ENCODE measurements at places on chromosomes 4 and X. TPM values are rescaled to one million over a fixed set of nuclear protein-coding genes. Genes with fewer than 3 reads are reported as not detected.

- no peak for DNase-seq
Measured at GRCh38 chrX:28552882-28553829, 34.1 kb upstream of the IL1RAPL1 start.

Gene MAGEC1
- not detected for total RNA-seq

- no peak for DNase-seq
Measured at GRCh38 chr4:106409901-106410889, 41.6 kb upstream of the GIMD1 start.

DNA sequence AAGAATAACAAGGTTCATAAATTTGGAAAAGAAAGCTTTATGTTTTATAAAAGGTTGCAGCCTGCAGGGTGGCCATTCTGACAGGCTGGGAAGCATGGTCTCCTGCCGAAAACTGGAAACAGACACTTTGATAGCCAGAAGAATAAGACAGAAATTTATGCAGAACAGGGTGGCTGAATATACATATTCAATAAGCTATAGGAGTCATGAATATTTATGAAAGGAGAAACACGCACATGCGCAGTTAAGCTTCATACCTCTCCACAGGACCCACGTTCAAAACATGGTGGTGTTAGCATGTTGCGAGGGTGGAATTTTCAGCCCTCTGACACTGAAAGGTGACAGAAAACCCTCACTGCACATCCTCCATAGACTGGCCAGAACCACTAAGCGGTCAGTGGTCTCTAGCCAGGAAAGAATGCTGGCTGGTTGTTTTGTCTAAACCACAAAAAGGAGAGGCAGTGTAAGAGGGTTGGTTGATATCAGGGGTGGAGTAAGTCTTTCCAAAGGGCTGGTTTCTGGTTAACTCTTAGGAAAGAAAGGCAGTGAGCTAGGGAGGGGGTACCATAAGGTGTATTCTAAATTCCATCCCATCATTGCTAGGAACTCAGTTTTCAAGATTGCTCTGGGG is 58.2 kb downstream of the ANXA10 start:
- no peak for DNase-seq

DNA sequence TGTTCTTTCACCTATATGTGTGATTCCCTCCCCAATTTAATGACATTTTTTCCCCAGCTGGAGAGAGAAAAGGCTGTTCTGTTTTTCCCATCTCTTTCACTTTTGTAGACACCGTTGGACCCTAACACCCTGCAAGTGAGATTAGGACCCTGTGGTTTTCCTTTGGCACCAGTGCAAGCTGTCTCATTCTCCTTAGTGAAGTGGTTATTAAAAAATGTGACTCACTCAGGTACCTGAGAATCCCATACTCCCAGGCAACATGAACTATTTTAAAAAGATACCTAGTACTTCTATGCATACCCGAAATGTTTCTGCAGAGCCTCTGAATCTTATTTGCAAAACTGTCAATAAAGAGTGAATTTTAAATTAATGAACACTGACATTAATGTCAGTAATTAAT is 175.7 kb upstream of the TBC1D9 start:
- no peak for DNase-seq

DNA sequence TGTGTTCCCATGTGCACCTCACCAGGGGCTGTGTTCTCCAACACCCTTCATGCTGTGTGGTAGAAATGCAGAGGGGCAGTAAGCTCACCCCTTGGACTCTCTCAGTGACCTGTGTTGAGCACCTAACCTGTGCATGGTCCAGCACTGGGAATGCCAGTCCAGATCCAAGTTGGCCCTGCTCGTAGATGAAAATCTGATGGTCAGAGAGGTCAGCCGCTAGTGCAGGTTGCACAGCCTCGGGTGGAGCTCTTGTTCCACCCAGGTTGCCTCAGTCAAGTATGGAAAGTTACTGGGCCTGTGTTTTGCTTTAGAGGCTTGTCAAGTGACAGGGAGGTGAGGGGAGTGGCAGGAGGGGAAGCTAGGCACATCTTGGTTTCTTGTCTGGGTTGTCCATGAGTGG is 51.3 kb downstream of the NOP14 start:
- no peak for DNase-seq

Gene BMX
- total RNA-seq: 0.07 TPM

Gene PGAM4
- not detected for total RNA-seq

Gene TMPRSS11F
- 0.07 TPM for total RNA-seq

Gene PHKA1
- 6.3 TPM for total RNA-seq

GRCh38 chrX:105745863-105746262 is 76.5 kb upstream of the NRK start:
- no peak for DNase-seq

Gene TLR6
- total RNA-seq: 1.1 TPM

DNA sequence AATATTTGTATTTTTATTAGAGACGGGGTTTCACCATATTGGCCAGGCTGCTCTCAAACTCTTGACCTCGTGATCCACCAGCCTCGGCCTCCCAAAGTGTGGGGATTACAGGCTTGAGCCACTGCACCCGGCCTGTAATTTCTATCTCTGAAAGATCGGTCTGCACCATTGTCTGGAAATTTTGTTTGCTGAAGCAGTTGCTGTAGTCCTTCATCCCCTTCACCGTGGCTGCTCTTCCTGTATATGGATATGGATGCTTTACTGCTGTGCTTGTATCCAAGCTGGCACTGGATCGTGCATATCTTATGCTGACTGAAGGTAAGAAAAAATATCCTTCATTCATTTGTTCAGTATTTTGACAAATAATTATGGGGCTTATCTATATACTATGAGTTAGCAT is 338.4 kb upstream of the GNPDA2 start:
- no peak for DNase-seq

Gene GAGE12J
- total RNA-seq: not detected

- DNase-seq: no peak
Measured at GRCh38 chr4:177446586-177446985, 4.3 kb upstream of the AGA start.

- no peak for DNase-seq
Measured at GRCh38 chrX:69919749-69920148, 130.0 kb downstream of the AWAT2 start.

Gene CITED1
- total RNA-seq: 2.9 TPM

- no peak for DNase-seq
Measured at GRCh38 chr4:16775411-16776154, 122.9 kb downstream of the LDB2 start.

Gene SAT1
- total RNA-seq: 1,822 TPM

DNA sequence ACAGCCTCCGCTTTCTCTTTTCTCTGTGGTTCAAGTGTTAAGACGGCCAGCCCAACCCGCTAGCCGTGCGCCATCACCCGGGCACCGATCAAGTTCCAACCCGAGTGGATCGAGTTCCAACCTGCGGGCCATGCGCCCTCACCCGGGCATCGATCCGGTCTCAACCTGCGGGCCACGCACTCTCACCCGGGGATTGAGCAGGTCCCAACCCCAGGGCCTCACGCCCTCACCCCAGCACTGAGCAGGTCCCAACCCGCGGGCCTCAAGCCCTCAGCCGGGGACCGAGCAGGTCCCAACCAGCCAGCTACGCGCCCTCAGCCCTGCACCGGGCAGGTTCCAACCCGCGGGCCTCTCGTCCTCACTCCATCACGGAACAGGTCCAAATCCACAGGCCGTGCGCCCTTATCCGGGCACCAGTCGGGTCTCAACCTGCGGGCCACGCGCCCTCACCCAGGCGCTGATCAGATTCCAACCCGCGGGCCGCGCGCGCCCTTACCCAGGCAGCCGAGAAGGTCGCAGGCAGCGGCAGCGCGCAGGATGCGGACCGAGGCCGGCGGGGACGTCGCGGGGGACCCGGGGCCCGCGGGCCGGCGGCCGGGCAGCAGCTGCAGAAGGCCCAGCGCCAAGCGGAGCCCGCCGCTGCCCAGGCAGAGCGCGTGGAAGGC is 443 bp downstream of the GPR143 start:
- no peak for DNase-seq

GRCh38 chr4:57607566-57608180 is 497.5 kb upstream of the IGFBP7 start:
- peak; percentile 56 for DNase-seq

Gene H2BW1
- not detected for total RNA-seq

DNA sequence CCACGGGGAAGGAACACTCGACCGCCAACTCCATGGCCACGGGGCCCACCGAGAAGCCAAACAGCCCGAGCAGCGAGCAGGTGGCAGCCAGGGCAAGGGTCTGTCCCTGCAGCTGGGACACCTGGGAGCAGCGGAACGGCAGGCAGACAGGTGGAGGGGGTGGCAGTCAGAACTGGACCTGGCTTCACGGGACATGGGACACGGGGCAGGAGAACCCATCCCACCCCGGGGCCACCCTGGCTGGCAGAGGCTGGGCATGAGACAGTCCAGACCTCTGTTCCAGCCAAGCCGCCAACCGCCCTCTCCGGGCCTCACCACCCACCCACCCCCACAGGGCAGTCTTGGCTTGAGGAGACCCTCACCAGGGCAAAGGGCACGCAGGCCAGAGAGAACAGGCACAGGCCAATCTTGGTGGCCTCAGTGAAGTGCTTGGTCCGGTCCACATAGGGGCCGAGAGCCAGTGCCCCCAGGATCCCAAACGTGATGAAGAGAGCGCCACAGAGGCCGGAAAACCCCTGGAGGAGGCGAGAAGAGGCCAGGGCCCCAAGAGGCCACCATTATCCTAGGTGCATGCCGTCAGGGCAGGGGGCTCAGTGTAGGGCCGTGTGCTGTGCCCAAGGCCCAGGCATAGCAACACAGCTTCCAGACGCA is 5.6 kb downstream of the SLC49A3 start:
- no peak for DNase-seq

DNA sequence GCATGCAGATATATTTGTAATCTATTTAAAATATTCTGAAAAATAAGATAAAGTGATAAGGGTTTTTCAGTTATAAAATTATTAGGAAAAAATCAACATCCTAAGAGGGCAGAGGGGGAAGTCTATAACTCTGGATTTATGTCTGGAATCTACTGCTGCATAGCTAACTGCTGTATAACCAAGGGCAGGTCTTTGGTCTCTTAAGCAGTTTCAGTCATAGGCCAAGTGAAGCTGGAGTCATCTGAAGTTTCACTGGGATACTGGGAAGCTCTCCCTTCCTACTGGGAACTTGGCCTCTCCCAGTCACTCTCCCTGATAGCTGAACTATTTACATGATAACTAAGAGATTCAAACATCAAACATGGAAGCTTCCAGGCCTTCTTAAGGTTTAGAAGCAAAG is 1409.9 kb upstream of the PCDH7 start:
- DNase-seq: no peak

DNA sequence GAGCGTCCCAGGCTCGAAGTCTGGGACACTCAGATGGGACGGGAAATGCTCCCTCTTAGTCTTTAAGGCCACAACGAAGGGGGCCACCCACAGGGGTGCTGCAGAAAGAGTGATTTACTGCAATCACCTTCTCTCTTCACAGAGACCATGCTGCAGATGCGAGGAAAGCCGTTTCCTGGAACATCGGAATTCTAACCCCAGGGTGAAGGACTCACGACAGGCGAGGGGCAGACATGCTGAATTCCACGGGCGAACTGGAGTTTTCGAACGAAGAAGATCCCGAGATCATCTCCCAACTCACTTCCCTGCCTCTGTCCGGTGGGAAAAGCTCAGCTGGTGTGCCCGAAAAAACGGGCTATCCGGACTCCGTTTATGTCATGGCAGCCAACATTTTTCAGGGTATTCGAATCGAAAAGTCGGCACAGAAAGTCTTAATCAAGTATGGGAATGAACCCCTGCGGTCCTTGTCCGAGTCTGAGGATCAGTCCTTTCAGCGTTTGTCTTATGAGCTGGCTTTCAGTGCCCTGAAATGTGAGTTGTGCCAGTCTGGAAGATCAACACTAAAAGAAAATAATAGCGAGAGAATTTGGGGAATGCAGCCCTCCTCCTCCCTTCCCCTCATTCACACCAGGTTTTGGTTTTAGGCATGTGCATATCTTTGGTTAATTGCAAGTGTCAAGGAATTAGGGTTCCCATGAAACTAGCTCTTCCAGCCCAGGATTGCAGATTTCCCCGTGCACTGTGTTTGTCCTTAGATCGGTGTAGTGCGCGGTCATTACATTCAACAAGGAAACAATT is 905 bp downstream of the NSUN7 start:
- peak; percentile 34 for DNase-seq

GRCh38 chr4:175190654-175191053 is 272.5 kb downstream of the ADAM29 start:
- DNase-seq: no peak

GRCh38 chrX:99857455-99857854 is 552.6 kb downstream of the PCDH19 start:
- no peak for DNase-seq

Gene ENOPH1
- total RNA-seq: 59.6 TPM

Gene AFF2
- total RNA-seq: 6.5 TPM

GRCh38 chr4:39308611-39309010 is 57.6 kb downstream of the RFC1 start:
- no peak for DNase-seq

DNA sequence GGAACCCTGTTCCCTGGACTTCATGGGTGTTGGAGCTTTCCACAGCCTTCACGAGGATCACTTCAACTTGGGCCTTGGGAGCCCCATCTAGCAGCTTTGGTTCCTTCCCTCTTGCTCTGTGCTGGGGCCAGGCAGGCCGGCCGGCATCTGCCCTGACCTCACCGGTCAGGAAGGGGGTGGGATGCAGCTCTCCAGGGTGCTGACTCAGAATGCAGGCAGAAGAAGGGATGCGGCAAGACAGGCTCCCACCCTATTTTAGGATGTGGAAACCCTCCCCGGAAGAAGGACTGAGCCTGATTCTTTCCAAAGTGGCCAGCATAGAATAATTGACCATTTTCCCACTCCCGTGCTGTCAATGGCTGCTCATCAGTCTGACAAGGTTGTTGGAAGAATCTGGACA is 47.1 kb downstream of the FHDC1 start:
- no peak for DNase-seq

DNA sequence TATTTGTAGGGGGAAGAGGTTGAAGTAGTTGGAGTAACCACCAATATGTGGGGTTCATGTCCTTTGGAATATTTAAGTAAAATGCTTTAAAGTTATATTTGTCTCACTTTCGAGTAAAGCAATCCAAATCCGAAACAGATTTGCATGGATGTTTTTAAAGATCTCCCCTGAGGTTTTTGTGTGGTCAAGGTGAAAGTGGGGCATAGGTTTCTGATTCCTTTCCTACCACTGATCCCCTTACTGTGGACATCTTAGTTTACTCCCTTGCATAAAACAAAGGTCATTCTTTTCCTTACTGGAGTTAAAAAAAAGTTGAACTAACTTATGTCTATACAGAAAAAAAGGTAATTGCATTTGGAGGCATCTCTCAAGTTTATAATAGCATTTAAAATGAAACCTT is 71.9 kb upstream of the PHOX2B start:
- DNase-seq: no peak

Gene DCHS2
- 0.32 TPM for total RNA-seq

All from hepatocyte (in vitro differentiated cells).